ENCODE measurements at places on chromosomes 11 and 22.

DNA sequence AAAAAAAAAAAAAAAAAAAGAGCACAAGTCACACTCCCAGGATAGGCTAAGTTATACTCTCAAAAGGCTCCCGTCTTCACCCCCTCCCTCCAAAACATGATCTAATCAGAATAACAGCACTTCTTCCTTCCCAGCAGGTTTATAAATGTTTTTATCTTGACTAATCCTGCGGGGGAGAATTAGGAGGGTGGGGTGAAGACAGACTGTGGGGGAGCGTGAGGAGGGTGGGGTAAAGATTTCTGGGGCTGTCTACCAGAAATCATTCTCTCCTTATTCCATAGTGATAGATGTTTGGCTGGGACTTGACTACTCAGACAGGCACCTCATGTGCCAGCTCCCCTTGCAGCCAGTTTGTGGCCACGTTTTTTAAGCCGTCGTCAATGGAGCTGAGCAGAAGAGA, 17.0 kb downstream of the KCNE3 start:
- no peak for DNase-seq

DNA sequence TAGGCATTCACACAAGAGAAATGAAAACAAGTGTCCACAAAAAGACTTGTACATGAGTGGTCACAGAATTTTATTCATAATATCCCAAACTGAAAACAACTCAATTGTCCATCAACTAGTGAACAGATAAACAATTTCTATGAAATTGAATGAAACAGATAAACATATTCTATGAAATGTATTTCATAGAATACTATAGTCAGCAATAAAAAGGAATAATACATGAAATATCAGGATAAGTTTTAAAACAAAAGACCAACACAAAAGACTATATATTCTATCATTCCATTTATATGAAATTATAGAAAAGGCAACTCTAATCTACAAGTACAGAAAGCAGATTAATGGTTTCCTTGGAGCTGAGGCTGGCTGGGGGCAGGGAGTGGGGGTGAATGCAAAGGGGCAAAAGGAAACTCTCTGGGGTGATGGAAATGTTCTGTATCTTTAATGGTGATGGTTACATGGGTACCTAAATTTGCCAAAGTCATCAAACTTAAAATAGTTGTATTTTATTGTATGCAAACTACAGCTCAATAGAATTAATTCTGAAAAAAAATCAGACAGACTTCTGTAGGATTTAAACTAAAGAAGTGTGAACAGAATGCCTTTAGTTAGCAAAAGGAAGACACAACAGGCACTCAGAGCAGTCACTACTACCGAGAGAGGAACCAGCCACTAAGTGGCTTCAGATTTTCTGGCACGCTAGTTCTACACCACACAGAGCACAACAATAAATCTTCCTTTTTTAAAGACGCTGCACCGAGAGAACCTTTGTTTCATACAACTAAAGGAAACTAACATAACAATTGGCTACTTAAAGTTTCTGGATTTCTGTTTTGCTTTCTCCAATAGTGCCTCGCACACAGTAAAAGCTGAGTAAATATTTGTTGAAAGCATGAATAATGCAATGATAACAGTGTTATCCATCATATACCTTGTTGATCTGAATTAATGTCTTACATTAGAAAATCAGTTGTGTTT, 15.4 kb downstream of the CCDC34 start:
- DNase-seq: no peak

DNA sequence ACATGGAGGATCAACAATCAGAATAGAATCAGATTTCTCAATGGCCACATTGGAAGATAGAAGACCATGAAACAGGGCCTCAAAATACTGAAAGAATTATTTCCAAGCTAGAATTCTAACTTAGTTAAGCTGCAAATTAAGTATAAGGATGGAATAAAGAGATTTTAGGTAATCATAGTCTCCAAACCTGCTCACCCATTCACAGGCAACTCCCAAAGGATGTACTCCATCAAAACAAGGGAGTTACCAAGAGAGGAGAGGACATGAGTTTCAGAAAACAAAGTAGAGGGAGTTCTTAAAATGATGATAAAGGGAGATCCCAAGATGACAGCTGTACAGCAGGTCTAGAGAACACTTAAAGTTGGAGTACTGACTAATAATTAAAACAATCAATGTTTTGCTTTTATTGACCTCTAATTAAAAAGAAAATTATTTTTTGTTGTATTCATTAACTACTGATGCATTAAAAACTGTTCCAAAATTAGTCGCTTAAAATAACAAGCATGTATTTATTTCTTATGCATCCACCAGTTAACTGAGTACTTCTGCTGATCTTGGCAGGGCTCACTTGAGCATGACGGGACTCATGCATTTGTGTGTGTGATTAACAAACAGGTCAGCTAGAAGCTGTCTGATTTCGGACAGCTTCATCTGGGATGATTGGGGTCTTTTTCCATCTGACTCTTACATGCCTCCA, 95.6 kb downstream of the CD44 start:
- DNase-seq: no peak

- DNase-seq: no peak
These were observed 153.3 kb upstream of the RAG2 start for GRCh38 chr11:36751335-36751781.

GRCh38 chr11:117457835-117458234, 130.2 kb downstream of the CEP164 start:
- DNase-seq: no peak

DNA sequence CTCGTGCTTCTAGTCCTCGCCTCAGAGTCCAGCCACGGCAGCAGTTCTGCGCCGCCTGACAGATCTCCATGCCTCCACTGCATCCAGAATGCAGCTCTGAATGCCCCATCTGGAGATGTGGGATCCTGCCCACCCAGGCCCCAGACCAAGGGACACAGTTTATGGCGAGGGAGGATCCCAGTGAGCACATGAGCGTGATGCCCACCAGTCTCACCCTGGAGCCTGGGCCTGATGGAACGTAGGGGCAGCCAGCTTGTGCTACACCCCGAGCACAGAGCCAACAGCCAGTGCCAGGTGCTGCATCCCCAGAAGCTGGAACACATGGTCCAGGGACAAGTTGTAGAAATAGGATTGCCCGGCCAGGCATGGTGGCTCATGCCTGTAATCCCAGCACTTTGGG, 10.4 kb downstream of the IGLL1 start:
- DNase-seq: no peak

GRCh38 chr11:128725630-128726319, 31.9 kb downstream of the FLI1 start:
- no peak for DNase-seq

GRCh38 chr11:119755356-119756071, 26.5 kb upstream of the NECTIN1 start:
- DNase-seq: no peak

DNA sequence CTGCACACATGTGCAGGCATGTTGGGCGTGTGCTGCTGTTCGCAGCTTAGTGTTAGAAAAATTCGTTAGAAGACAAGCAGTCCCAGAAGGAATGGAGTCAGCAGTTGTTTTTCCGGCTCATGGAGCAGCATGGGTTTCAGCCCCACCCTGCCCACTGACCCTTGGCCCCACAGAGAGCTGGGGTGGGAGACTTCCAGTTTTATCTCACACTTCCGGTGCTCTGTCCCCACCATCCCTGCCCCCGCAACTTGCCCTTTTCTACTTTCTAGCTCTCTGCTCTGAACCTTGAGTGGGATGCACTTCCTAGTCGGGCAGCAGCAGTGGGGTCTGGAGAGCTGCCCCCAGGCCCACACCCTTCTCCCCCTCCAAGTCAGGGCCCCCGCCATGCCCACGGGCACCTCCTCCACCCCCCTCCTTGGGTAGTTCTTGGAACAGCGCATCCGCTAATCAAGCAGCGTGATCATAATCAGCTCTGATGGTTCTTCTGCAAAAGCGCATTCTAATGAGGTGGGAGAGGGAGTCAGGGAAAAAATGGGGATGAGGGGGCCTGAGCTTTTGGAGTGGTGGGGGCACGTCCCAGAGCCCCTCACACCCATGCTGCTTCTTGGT, 184.4 kb downstream of the CEP164 start:
- no peak for DNase-seq

DNA sequence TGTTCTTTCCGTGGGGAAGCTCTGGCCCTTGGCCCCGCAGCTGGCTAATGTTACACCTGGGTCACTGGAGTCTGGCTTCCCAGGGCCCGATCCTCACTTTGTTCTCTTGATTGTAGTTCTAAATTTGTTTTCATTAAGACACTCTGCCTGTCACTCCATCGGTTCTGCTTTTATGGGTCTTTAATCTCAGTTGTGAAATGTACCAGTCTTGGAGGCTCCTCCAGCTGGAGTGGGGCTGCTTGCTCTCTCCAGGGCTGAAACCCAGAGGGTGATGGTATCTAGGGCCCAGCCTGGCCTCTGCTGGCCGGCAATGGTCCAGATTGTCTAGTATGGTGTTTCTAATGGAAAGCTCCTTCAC, 352.9 kb downstream of the TENM4 start:
- no peak for DNase-seq

DNA sequence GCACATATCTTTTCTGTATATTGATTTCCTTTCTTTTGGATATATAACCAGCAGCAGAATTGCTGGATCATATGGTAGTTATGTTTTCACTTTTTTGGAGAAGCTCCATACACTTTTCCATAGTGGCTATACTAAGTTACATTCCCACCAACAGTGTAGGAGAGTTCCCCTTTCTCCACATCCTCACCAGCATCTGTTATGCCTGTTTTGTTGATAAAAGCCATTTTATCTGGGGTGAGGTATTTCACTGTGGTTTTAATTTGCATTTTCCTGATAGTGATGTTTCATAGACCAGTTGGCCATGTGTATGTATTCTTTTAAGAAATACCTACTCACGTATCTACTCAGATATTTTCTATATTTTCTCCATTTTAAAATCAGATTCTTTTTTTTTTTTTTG, 419.3 kb upstream of the FAT3 start:
- DNase-seq: no peak

DNA sequence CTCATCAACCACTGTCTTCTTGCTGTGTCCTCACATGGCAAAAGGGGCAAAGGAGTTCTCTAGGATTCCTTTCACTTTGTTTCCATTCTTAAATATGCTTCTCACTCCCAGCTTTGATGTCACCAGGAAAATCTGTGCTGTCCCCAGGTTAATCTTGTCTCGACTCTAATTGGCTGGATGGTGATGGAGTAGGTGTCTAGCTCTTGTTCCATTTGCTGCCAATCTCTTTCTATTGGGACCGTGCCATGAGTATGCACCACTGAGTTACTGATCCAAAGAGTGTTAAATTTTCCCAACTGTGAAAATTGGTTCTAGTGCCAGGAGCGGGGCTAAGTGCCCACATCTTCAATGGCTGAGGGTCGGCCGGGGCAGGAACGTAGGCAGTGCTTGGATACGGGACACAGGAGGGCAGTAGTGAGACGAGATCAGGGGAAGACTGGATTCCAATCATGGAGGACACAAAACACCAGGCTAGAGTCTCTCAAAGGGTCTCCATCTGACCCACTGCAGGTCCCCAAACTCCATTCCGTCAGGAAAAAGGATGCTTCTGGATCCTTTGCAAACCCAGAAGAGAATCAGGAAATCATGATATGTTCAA, 47.7 kb upstream of the CSNK2A3 start:
- no peak for DNase-seq

GRCh38 chr22:27844256-27844655, 42.7 kb upstream of the MN1 start:
- no peak for DNase-seq

Measured in left lobe of liver (tissue), 2 donors.